Fibroblast of lung (primary cell): ENCODE measurements at places on chromosomes 13 and 19.

- DNase-seq = no peak
These were observed 8.3 kb upstream of the SHISA7 start for GRCh38 chr19:55451163-55451964.

DNA sequence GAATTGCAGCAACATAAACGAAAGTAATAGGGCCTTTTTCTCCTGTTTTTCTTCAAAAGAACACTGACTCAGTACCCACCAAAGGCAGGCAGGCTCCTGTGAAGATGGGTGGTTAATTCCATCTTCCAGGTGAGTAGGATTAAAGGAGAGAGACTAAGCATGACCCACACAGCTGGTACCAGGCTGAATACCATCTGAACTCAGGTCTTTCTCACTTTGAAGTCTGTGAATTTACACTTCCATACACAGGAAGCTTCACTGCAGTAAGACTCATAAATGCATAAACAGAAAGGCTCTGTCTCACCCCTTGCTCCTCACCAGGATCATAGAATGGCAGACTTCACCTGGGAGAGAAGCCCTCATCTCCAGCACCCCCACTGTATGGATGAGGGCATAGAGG lies 194.6 kb downstream of the KLF12 start:
- DNase-seq = no peak

DNA sequence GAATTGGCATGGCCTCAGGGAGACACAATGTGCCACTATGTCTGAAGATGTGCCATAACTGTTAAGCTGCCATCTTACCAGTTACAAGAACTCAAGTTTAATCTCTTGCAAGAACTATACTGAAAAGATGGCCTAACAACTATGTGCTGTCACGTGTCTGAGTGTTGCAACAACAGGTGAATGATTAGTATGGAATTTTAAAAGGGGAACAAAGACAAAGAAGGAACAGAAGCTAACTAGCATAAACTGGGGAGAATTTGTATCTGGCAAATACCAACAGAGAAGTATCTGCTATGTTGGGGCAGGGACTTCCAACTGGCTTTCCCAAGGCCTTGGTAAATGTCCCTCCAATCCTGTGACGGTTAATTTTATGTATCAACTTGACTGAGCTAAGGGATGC lies 11.5 kb upstream of the ACOD1 start:
- peak; percentile 11 for DNase-seq

DNA sequence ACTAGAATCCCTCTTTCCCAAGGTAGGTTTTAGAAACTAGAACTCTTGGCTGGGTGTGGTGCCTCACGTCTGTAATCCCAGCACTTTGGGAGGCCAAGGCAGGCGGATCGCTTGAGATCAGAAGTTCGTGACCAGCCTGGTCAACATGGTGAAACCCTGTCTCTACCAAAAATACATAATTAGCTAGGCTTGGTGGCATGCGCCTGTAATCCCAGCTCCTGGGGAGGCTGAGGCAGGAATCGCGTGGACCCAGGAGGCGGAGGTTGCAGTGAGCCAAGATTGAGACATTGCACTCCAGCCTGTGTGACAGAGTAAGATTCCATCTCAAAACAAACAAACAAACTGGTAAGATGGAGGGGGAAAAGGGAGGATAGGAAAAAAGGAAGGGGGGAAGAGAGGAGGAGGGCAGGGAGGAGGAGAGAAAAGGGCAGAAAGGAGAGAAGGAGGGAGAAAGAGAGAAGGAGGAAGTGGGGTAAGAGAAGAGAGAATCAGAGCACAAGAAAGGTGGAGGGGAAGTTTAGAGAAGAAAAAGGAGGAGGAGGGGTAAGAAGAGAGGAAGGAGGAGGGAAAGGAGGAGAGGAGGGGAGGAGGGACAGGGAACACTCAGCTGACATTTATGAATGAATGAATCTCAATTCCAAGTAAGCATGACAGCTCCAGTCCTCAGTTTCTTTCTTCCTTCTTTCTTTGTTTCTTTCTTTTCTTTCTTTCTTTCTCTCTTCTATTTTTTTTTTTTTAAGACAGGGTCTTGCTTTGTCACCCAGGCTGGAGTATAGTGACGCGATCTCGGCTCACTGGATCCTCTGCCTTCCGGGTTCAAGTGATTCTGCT lies 2.6 kb upstream of the SLC27A1 start:
- DNase-seq = no peak

DNA sequence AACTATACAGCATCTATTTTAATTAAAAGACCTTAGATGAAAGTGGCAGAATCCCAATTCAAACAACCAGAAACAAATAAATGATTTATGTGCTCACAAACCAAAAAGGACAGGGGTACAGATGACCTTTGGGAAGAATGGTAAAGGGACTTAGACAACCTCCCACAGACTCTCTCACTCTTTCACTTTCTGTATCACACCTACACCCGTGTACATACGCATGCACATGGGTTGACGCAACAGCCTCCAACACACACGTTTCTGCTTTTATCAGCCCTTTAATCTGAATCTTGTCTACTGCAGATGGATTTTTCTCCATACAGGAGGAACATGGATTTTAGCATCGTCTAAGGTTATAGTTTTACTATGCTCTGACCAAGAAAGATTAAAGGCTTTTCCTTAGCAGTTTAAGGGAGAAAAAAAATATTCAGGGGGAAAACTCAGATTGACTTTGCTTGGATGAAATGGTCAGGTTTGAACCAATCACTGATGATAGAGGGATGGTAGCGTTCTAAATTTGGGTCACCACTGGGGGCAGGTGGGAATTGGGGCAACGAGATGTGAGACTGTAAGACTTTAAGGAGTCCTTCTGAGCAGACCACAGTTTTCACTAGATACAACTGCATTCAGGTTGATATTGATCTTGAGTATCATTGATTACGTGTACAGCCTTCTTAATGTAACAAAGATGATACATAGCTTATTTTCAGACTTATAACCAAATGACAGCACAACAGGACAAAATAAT lies 166.1 kb downstream of the ITGBL1 start:
- no peak for DNase-seq

DNA sequence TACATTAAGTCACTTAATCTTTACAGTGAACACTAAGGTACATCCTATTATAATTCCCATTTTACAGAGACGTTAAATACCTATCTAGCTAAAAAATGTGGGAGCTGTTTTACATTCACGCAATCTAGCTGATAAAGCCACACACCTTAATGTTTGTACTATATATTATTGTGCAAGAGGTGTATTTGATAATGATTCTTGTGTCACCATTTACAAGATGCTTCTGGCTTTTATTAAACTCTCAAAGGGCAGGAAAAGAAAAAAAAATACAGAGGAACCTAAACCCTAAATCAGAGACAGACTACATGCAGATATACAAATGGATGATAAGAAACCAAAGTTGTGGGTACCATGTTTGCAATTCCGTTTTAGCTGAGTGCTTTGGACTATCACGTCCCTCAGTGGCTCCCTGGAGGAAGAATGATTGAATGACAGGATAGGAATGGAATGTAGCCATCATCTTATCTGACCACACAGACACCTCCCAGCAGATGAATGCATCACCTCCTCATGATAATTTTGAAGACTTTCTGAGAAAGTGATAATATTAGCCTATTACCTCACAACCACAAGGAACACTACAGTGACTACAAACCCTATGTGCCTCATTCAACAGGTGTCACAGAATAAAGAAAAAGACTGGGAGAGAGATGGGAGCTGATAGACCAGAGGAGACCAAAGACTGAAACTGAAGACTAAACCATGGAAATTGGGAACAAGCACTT lies 230.5 kb upstream of the SERP2 start:
- DNase-seq = peak; percentile 76

- DNase-seq = no peak
These were observed 9.9 kb upstream of the ZNF90 start for GRCh38 chr19:20067943-20068342.

DNA sequence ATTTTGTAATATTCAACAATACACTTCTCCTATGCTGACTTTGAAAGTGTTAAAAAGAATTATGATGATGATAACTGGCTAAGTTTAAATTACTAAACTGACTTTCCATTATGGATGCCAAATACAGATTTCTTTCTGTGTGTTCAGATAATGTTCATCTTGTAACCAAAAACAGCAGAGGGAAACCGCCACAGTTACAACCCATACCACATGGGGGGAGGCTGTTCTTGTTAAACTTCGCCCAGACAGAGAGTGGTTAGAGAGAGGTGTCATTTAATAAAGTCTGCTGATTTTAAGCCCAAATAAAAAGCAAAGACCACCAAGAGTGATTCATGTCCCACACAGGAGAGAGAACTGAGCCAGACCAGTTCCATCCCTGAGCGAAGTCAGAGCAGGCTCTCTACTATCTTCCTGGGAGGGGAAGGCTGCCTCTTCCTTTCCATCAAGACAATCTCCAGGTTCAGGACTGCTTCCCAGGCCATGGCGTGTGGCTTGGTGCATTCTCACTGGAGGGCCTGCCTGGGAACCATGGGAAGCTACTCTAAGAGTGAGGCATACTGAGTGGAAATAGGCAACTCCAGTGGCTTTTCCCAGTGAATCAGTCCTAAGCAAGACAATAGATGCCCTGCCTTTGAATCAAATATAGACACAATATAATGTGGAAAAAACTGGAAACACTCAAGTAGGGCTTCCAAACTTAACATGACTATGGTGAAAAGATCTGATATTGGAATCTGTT lies 18.2 kb downstream of the EFNB2 start:
- no peak for DNase-seq

DNA sequence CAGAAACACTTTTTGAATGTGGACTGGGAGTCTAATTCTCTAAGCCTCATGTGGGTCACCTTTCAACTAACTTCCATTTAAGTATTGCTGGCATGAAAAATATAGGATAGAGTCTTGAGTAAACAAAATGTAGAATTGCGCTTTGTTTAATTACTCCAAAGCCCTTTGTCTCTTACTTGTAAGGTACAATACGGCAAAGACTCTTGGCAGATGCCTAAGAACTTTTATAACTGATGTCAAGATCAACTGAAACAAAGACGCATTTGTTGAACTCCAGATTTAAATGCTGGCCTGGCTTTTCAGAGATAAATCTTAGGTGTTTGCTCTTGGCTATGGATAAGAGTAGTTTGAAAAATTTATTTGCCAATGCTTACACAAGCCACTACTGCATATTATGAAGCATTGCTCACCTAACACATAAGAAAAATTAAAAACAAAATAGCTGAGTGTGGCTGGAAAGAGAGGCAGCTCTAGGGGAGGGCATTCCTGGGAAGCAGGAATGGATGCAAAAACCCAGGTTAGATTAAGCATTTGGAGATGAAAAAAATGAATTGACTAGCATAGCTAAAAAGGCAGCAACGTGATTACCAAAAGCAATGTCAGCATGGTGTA lies 107.3 kb upstream of the STARD13 start:
- DNase-seq = no peak

GRCh38 chr19:35225951-35226350 lies 2.6 kb downstream of the FAM187B start:
- DNase-seq = no peak

- no peak for DNase-seq
These were observed 98.2 kb upstream of the C1QTNF9B start for GRCh38 chr13:23995283-23996073.

- no peak for DNase-seq
These were observed 139.4 kb upstream of the TSC22D1 start for GRCh38 chr13:44715287-44716230.

DNA sequence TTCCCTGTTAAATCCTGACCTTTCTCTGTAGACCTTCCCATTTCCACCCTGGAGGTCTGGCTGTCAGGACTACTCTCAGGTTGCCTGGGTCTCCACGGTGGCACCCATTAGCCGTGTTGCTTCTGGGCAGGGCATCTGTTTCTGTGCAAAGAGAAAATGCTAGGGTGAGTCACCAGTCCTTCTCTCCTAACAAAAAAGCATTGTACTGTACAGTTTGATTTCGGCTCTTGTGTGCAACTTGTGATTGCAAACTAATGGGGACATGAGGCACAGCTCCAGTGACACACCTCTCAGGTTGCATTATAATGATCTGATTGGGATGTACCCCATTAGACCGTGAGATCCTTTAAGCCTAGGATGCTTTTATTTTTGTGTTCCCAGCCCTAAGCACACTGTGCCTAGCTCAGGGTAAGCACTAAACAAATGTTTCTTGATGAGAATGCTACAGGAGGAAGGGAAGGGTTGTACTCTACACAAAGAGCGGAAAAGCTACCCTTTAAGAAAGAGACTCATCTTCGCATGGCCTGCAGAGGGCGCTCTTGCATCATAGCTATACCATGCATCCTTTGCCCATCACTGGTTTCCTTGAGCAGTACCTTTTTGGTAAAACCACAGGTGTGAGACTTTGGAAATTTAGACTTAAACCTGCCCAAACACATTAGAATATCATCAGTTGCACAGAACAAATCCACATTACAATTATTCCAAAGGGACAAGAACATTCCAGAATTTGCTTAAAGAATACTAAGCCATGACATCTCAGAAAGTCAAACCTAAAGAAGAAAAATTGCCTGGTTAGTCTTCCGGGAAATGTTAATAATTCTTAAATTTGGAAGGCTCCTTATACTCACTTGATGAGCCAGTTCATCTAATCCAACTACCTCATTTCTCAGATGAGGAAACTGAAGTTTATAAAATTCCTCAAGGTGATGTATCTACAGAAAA lies 20.3 kb upstream of the TRIM13 start:
- peak; percentile 77 for DNase-seq

GRCh38 chr13:45781553-45782326 lies 69.8 kb downstream of the SIAH3 start:
- peak; percentile 47 for DNase-seq

DNA sequence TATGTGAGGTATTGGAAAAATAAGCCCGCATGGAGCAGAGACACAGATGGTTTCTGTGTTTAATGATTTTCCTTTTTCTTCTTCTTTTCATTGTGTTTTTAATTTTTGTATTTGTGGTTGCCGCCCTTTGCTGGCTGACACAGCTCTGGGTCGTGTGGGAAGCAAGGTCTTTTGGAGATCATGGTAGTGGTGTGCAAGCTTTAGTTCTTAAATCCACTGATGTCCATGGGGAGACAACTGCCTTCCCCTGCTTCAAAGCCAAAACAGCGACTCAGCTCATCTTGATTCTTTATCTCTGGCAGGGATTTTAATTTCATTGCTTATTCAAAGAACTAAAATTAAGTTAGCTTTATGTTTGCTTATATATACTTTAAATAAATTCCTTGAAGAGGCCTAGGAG lies 711.3 kb upstream of the SGCG start:
- DNase-seq = no peak

DNA sequence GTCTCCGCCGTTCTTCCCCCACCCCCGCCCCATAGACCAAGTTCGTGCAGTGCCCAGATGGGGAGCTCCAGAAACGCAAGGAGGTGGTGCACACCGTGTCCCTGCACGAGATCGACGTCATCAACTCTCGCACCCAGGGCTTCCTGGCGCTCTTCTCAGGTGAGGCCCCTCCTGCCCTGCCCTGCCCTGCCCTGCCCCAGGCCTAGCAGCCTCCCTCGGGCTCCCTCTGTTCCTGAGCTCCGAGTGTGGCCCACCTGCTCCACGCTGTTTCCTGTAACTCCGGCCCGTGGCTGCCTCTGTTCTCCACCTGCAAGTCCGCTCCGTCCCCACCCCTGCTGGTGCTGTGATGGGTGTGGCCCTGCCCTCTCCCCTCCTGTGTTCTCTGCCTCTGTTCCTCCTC lies 6.4 kb downstream of the LHB start:
- DNase-seq = no peak
